NCI-H187 treated with DMSO at 0.1 percent for 48 hours (cell line): ENCODE measurements at places on chromosomes 7 and 10.

- no peak for DNase-seq
Observed at GRCh38 chr7:18212758-18213157, 185.1 kb upstream of the PRPS1L1 start.

DNA sequence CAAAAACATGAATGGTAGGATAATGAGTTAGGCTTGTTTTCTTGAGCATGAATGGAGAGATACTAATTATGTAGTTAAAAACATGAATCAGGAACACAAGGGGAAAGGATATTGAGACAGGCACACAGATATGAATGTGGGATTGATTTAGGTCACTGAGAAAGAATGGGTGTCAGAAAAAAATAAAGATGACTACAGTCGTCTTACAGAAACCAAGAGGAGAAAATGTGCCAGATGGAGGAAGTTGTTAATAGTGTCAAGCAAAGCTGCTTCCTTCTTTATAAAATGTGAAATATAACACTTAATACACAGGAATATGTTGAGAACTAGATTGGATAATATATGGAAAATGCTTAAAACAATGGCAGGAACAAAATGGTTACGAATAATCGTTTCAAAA, 173.3 kb upstream of the BET1 start:
- no peak for DNase-seq

DNA sequence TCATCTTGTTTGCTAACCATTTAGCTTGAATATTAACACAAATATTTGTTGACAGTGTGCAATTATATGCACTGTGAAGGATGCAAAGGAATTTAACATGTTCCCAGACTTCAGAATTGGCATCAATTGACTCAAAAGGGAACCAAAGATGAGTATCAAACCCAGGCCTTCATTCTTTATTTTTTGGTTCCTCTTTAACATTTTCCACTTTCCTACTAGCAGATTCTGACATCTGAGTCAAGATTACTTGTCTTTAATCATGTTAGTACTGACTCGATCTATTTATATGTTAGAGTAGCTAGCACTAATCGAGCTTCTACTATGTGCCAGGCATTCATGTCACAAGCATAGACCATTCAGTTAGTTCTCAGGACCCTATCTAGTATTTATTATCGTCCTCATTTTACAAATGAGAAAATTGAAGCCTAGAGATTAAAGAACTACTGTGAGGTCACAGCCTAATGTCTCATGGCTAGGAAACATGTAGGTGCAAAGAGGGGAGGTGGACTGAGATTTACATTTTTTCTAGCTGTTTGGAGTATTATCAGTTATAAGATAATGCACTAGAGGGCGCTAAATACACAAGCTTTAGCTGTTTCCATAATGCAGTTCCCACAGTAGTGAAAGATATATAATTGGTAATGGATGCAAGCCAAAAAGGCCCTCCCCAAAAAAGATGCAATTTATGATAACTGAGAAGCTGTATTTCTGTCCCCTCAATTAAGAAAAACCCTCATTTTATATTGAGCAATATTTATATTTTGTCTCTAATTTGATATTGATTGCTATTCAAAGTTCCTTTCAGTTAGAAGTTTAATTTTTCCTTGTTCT, 32.9 kb upstream of the KMT2E start:
- peak; percentile 47 for DNase-seq

- DNase-seq, result no peak
Observed at GRCh38 chr7:28081016-28081415, 99.6 kb downstream of the JAZF1 start.

GRCh38 chr7:150739033-150739432, 1.8 kb downstream of the GIMAP5 start:
- DNase-seq, result no peak

GRCh38 chr7:32154797-32155196, 84.6 kb upstream of the PDE1C start:
- DNase-seq, result no peak

DNA sequence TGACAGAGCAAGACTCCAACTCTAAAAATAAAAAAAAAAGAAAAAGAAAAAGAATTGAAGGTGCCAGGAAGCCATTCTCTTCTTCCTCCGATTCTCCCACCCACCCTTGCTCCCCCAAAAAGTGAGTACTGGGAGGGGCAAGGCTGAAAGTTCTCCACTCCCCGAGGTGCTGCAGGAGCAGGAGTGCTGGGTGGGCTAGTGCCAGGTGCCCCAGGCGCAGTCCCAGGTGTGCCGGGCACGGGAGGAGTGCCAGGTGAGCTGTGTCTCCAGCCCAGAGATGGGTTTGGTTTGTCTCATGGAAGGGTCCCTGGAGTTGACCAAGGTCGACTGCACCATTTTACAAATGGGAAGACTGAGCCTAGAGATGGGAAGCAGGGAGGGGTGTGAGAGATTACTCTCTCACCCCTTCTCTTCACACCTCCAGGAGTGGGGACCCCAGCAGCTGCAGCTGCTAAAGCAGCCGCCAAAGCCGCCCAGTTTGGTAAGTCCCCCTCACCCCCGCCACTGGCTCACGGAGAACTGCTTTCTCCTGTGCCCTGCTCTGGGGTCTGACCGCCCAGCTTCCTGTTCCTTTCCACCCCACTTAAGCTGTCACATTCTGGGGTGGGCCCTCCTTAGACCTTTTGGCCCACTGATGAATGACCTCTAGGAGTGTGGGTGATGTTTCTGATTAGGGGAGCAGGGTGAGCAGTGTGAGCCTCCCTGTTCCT, 26.2 kb upstream of the LIMK1 start:
- no peak for DNase-seq

GRCh38 chr7:151056666-151057505, 811 bp downstream of the CDK5 start:
- no peak for DNase-seq

DNA sequence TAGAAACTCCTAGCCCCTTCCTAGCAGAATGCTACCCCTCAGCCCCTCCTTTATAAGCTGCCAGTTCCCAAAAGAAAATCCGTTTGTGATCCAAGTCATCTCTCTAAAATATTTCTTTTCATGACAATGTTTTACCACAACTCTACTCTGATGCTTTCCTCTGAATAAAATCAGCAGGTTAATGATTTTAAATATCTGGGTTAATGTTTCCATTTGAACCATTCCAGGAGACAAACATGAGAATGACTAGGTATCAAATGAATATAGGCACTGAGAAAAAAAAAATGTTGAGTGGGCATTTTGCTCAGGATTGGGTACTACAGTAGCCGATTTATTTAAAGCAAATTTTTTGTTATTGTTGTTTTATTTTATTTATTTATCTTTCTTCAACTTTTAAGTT, 360.3 kb downstream of the WDR11 start:
- no peak for DNase-seq

DNA sequence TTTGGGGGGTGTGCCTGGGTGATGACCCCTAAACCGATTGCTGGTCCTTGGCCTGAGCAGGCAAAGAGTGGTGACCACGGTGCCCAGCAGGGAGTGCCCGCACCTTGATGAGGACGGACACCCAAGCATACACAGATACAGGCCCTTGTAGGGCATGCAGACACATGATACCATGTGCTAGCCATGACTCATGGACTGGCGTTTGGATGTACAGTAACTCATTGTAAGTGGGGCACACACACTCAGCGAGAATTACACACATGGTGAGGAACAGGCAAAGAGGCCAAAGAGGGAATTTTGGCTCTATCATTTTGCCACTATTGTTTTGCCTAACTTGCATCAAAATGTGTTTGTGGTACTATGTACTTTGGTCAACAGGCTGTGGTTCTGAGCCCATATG, 24.1 kb downstream of the KAZALD1 start:
- DNase-seq, result no peak

DNA sequence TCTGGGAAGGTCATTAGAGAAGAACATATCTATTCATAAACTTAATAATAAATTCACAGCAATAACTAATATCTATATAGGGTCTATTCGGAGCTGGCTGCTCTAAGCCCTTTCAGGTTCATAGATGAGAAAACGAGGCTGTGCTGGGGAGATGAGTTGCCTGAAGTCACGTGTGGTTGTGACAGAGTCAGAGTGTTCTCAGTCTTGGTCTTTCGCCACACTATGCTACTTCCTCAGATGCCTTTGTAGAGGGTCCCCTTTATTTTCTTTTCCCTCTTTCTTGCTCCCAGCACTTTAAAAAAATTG, 43.7 kb upstream of the FAM180A start:
- no peak for DNase-seq

DNA sequence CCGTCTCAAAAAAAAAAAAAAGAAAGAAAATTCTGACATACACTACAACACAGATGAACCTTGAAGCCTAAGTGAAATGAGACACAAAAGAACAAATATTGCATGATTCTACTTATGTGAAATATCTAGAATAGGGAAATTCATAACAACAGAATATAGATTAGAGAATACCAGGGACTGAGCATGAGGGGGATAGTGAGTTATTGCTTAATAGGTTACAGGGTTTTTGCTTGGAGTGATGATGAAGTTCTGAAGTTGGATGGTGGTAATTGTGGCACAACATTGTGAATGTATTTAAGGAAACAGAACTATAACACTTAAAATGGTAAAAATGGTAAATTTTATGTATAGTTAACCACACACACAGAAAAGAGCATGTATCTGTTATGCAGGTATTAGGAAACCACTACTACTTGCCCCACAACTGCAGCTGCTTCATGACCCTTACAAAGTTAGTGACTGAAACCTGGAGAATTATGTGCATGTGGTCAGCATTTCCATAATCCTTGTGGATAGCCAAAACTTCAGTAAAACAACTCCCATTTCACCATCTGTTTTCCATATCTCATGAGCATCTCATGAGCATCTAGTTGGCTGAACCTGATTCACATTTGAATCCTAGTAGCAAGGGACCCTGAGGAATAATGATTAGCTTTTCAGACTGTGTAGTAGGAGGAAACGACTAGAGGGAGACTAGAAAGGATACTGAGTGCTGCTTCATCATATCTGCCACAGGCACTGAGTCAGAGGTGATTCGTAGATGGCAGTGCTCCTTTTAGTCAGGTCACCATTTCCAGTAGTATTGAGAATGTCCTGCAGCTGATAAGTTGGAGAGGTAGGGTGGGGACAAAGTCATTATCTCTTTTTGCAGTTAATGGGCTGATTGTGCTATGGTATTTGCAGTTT, 26.3 kb downstream of the SAMD8 start:
- no peak for DNase-seq

DNA sequence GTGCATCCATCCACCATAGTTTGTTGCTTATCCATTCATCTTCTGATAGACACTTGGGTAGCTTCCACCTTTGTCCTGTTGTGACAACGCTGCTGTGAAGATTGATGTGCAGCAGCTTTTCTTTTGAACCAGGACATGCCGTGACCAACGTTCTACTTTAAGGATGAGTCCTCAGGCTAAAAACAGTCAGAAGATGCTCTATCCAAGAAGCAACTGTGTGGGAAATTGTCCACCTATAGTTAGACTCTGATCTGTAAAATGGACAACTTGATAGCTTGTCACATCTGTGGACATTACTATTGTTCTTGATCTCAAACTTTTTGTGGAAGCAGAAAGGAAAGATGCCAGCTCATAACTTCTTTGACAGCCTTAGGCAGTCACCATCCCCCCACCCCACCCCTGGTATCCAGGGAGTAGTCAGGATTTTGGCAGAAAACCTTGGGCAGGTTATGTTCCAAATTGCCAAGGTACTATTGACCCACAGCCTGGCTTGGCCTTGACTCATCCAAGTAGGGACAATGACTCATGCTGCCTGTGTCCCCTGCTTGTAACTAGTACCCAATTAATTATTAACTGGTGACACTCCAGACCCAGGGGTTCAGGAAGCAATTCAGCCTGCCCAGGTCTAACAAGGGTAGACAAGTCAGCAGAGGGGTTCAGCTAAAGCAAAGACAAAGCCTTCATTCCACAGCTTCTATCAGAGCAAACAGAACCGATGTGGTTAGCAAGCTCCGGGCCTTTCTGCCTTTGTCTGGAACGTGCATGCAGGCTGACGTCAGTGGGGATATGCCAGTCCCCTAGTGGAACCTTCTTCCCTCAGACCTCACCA, 99.6 kb upstream of the ANLN start:
- DNase-seq, result no peak

DNA sequence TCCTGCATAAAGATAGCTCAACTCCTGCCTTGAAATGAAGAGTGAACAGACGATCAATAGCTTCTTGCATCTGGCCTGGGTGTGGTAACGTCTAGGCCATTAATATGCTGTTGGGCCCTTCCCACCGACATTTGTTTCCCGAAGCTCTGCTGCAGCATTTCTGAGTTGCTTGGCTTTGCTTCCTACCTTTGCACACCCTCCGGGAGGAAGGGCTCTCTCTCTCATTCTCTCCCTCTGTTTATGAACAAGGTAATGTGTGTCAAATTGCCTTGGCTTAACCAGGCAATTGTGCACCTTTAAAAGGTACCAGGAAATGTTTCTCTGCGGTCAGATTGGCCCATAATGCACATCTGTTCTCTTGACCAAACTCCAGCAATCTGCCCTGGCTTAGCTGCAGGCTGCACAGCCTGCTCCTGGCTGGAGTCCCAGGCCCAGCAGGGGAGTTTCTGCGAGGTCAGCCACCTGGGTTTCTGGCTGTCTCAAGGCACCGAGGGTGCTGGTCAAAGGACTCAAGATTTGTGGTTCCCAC, 223.7 kb downstream of the SNX10 start:
- no peak for DNase-seq

DNA sequence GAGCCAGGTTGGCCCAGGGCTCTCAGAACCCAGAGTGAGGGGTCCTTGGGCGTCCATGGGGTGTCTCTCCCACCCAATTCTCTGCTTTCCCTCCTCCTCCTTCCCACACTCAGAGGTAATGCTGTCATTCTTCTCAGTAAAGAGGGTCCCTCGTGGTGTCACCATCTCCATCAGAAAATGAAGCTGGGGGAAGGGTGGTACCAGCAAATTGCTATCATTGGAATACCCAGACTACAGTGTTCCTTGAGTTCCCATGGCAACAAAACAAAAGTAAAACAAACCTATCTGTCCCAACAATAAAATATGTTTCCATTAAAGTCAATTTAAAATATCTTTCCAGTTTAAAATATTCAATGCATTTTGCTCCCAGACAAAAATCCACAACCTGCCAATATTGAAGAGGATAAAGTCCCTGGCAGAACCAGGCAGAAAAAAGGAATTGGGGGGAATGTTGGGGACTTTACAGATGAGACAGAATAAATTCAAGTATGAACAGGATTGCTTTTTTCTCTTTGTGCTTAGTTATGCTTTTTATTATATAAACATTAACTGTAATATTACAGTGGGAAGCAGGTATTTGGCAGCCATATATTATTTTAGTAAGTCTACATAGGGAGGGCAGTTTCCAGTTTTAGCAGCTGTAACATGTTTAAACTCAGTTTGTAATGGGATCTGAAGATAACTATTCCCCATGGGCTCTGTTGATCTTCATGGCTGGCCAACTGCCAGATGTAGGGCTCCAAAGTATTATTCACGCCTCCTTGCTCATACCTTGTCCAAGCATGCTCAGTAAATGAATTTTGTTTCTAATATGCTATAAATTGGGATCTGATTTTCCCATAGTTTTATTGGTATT, 182.1 kb downstream of the ARID5B start:
- DNase-seq, result peak; percentile 46
